ENCODE measurements at places on chromosomes 3 and 15.

GRCh38 chr3:61684386-61684785, 123.0 kb downstream of the PTPRG start:
- no peak for DNase-seq

DNA sequence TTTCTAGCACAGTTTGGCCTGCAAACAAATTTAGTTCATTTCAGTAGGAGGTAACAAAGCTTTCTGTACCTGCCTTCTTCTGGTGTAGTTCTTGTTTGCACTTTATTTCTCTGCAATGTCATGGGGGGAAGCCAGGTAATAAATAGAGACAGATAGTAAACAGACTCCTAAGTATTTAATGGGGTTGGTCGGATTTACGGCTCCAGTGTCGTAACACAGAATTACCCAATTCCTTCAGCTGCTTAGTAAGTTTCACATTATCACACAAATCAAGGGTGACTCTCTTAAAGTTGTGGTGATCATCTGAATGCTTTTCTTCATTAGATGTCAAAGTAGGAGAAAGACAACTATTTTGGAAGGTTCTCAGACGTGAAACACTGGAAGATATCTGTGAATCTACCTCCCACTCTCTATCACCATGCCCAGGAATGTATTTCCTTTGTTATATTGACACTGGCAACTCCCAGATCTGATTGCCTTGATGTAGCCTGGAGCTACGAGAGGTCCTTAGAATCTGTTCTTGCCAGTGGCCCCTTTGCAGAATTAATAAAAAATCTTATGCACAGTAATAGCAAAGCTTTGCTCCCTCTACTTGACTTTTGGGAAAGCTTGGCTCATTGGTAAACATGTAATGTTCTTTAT, 25.0 kb upstream of the TMC3 start:
- no peak for DNase-seq

DNA sequence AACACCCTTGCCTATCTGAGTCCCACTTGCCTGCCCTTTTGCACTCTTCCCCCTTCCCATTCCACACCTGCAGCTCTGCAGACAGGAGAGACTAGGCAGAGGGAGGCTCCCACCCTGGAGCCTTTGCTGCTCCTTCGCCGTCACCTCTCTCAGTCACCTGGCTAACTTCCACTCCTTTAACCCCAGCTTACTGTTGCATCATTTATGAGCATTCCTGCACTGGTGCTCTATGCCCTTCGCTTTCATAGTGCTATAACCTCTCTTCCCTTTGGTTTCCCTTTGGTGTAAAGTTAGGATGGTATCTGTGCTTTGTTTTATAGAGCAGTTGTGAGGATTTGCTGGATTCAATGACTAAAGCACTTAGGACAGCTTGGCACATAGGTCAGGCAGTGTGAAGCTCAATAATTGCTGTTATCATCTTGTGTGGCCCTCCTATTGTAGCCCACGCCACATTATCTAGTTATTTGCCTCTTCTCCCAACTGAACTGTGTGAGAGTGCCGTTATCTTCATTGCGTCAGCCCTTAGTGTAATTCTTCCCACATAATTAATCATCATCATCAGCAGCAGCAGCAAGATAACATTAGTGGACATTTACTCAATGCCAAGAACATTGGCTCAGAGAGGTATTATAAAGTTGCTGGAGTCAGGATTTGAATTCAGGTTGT, 253.9 kb downstream of the CACNA2D3 start:
- DNase-seq: no peak

DNA sequence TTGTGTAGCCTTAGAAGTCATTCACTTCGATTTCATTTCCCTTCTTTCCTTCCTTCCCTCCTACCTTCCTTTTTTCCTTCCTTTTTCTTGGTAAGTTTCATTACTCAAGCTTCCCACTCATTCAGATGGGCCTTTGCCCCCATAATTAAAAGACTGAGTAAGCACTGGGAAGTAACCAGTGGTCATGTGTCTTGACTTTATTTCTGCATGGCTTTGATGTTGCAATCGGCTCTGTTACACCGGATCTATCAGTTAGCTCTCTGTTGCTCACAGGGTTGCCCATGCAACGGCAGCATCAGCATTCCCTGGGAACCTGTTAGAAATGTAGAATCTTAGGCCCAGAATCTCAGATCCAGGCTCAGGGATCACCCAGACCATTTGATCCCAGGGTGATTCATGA, 25.6 kb upstream of the LARS2 start:
- no peak for DNase-seq

DNA sequence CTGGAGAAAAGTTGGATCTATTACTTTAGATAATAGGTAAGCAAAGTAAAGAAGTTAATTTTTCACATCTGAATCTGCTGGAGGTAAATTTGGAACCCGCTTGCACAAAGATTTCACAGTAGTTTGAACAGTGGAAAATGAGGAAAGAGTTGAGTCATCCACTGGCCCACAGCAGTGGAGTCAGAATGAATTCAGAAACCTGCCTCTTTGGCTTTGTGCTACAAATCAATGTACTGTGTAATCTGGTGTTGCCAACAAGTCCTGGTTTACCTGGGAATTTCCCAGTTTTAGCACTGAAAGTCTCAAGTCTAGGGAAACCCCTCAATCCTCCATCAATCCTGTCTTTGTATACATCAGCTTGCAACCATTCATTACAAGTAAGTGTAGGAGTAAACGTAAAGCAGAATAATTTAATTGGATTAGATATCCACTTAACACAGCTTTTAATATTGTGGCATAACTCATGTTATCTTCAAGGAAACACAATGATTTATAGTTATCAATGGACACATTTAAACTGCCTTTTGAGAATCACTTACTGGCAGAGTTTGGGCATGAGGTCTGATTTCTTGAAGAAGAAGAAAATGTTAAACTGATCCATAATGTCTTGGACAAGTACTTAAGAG, 100.6 kb downstream of the DCLK3 start:
- no peak for DNase-seq

DNA sequence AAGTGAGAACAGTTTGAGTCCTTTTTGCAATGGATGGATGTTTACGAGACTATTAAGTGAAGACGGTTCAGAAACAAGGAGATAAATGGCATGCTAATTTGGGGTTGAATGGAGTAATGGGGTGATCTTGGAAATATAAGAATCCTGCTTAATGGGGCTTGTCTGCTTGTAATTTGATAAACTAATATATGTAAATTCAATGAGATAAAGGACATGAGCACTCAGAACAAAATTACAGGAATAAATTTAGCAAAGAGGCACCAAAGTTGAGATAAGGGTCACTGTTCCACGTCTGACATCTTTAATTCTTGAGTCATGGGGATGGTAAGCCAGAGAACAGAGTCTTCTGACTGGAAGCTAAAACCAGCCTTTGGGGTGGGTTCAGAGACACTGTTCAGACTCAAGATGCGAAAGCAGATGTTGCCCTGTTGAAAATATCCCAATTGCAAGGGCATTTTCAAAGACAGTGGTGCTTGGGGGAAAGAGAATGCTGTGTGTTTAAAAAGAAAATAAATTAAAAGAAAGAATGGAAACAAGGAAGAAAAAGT, 67.8 kb upstream of the CHRNB4 start:
- DNase-seq: peak; percentile 55

DNA sequence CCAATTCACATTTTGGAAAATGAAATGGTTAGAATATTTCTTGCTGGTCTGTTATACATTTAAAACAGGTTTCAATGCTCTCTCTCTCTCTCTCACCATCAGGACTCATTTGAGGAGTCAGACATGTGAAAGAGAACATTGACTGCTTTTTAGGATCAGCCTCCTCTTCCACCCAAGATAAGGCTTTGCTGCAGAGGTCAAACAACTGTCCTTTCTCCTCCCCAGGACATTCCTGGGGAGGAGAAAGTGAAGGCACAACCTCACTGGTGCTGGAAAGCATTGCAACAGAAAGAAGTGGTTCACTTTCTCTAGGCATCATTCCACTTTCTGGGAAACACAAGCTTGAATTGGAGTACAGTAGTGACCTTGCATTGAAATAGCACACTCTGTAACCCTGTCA, 409.1 kb upstream of the NR2F2 start:
- DNase-seq: no peak

DNA sequence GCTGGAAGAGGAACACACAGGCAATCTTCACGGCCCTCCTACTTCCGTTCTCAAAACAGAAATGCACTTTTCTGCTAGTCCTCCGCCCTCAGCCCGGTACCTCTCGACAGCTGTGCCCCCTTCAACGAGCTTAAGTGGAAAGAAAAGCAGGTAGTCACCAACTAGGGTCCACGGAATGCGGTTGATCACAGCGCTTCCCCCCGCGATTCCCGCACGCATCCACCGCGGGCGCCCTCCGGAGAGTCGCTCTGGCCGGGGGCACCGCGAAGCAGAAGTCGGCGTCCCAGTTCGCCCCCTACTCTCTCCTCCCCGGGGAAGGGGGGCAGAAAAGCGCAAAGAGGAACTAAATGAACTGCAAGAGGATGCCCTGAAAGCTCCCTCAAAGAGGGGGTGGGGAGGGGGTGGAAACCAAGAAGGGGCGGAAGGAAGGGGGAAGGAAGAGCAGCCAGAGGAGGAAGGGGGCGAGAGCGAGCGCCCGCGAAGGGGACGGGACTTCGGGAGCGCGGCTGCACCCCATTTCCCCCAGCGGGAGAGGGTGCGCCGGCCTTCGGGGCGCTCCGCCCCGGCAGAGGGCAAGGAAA, 738 bp downstream of the ACAP2 start:
- peak; percentile 72 for DNase-seq

DNA sequence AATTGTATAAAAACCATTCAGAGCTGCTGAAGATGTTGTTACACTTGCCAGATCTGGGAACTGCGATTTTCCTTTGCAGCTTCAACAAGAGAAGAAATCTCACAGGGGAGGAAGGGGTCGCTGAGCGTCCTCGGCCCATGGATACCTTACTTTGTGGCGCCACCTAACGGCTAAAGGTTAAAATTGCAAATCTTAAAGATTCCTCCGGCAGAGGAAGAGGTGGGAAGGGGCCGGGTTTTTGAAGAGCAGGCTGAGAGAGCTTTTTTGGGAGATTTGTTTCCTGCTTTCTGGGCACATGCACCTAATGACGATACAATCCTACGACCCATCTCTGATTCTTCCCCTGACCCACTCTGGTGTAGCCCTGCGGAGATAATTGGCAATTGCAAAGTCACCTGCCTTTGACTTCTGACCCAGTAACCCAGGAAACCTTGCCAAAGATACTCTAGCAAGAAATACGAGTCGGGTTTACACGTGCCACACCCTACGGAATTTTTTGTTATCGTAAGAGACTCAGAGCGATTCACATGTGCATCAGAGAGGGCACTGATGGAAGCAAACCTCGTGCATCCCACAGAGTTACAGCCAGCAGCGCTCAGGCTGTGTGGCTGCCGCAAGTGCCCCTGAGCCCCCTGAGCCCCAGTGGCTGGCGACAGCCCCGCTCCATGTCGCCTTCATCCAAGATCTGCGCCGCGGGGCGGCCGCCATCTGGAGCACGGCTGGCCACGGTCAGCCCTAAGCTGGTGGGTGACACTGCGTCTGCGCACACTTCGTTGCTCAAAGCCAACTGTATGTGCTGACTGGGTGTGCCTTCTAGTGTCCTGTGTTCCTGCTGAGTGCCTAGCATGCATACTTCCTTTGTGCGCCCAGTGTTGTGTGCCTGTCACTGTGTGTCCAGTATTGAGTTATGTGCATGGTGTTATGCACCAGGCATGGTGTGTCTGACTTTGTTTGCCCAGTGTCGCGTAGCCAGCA, 55.2 kb upstream of the CHRNA7 start:
- peak; percentile 87 for DNase-seq

DNA sequence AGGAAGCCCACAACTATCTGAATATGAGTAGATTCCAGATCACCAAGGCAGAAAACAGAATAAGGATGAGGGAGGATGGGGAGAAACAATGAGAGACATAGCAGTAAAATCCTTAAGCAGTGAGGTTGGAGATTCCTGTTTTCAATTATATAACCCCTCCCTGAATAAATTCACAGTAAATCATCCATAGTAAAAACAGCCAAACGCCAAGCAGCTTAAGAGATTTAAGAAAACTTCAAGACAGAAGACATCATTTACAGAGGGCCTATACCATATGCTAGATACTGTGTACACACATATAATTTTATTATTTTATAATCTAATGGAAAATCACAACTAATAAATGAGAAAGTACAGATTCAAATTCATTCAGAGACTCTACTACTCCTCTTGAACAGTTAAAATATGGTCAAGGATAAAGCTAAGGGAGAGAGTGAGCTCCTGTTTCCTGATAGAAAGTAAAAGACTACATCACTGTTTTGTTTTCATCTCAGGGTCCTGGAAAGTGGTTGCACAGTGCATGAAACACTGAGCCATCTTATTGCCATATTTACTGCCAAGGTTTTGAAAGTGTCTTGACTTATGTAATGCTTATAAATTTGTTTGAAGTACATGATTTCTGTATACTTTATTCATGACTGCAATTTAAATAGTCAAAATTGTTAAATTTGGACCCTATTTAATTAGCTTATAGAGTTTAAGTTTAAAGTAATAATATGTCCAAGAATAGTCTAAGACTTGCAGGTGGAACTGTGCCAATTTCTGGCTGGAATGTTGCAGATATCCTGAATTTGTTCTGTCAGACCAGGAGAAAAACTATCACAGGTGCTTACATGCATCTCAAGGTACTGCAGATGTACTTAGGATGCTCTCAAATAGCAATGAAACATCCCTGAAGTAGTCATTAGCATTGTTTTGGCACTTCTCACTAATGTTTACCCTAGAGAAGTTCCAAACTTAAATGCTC, 141.4 kb downstream of the TBL1XR1 start:
- DNase-seq: no peak

GRCh38 chr15:69863446-69863845, 234.3 kb downstream of the TLE3 start:
- no peak for DNase-seq

- DNase-seq: peak; percentile 14
Measured at GRCh38 chr15:35444557-35445204, 101.3 kb downstream of the DPH6 start.

- no peak for DNase-seq
Measured at GRCh38 chr15:74193299-74193718, 9.3 kb downstream of the STRA6 start.

GRCh38 chr3:129739634-129740033, 133.2 kb upstream of the PLXND1 start:
- DNase-seq: no peak

DNA sequence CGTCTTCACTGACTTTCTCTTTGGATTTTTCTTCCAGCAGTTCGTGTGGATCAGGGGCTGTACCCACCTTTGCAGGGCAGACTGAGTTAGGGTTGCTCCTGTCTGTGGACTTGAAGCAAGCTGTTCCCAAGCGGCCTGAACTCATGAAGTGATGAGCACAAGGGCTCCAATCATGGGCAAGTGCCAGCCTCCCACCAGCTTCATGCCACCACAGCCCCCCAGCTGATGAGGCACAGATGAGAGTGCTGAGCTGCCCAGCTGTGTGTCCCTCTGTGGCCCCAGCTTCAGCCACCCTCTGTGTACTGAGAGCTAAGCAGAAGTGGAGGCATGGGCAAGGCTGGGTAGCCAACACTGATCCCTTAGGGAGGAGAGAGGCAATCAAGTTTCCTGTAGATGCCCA, 3.3 kb upstream of the PLCB2 start:
- DNase-seq: no peak
